ENCODE measurements at places on chromosomes 12 and 14.

DNA sequence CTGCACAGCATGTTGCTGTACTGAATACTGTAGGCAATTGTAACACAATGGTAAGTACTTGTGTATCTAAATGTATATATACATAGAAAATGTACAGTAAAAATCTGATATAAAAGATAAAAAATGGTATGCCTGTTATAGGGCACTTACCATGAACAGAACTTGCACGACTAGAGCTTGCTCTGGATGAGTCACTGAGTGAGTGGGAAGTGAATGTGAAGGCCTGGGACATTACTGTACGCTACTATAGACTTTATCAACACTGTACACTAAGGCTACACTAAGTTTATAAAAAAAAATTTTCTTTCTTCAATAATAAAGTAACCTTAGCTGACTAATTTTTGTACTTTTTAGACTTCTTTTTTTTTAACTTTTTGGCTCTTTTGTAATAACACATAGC, 24.2 kb upstream of the NEDD1 start:
- DNase-seq: no peak

DNA sequence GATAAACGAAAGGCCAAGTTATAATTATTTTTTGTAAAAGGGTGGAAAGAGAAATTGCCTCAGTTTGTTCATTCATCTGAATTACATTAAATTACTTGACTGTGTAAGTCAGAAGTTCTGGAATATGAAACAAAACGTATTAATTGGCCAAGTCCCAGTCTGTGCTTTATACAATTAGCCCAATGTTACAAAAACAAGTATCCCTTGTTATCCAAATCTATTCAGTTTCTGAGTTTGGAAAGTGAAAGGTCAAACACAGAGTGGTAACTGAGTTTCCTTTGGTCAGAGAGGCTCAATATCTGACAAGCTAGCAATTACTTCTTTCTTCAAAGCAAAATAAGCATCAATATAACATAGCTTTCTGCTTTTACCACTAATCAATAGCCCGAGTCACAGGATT, 62.6 kb downstream of the SPPL3 start:
- no peak for DNase-seq

DNA sequence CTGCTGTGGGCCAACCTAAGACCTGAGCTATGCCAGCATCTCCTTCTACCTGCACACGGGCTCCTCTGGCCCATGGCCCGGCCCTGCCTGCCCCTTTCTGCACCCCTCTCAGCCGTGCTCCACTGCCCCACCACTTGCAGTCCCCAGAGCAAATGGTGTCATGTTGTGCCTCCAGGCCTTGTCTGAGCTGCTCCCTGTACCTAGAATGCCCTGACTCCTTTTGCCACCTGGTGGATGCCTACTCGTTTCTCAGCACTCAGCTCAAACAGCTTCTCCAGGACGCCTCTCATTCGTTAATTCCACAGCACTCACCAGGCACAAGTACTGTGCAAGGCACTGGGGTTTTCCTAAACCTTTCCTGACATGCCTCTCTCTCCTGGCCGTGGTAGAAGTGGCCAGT, 63.2 kb upstream of the PNMA1 start:
- no peak for DNase-seq

DNA sequence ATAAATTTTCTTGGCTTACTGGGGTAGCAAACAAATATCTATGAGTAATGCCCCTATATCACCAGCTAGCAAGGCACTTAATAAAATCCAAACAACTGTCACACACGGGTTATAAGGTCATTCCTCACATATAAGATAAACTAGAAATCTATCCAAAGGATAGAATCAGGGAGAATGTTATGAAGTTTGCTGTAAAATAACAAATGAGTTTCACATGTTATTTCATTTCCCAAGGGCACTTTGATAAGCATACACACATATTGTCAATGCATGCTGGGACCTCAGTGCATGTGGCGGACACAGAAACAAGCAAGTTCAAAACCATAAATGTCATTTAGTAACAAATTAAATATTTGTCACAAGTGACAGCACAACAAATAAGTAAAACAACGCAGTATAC, 429.4 kb downstream of the GXYLT1 start:
- no peak for DNase-seq

DNA sequence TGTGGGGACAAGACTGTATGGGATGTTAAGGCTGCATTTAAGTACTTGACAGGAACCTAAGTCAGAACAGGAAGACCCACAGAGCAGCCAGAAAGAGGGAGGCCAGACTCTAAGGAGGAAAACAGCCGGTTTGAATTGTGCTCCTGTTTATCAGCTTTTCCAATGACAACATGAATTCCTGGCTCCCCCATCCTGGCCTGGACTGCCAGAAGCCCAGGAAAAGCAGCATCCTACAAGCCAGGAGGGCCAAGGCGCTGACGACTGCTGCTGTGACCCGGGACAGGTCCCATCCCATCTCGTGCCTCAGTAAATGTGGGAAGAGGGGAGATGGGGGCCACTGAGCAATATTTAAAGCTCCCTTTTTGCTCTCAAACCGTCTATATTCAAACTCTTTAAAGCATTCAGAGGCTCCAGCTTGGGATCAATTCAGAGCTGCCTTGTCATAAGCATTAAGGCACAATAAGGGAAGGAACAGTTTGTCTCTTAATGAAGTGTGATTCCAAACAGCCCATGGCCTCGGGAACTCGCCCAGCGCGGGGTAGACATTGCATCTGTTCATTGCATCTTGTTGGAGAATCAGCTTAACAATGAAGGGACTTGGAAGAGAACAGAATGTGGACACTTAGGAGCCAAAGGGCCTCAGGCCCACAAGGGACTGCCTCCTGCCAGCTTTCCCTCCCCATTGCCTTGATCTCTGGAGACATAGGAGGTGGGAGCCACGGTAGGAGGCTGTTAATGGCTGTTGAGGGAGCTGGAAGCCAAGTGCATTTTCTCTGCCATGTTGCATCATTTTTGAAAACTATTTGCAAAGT, 49.6 kb downstream of the CMKLR1 start:
- DNase-seq: no peak

DNA sequence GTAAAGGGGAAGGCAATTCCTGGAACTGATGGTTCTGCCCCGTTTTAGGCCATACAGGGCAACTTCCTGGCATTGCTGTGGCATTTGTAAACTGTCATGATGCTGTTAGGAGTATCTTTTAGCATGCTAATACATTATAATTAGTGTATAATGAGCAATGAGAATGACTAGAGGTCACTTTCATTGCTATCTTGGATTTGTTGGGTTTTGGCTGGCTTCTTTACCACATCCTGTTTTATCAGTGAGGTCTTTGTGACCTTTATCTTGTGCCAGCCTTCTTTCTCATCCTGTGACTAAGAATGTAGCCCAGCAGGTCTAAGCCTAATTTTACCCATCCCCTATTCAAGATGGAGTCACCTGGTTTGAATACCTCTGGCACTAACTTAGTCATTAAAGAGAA, 51.2 kb downstream of the TESPA1 start:
- DNase-seq: no peak

DNA sequence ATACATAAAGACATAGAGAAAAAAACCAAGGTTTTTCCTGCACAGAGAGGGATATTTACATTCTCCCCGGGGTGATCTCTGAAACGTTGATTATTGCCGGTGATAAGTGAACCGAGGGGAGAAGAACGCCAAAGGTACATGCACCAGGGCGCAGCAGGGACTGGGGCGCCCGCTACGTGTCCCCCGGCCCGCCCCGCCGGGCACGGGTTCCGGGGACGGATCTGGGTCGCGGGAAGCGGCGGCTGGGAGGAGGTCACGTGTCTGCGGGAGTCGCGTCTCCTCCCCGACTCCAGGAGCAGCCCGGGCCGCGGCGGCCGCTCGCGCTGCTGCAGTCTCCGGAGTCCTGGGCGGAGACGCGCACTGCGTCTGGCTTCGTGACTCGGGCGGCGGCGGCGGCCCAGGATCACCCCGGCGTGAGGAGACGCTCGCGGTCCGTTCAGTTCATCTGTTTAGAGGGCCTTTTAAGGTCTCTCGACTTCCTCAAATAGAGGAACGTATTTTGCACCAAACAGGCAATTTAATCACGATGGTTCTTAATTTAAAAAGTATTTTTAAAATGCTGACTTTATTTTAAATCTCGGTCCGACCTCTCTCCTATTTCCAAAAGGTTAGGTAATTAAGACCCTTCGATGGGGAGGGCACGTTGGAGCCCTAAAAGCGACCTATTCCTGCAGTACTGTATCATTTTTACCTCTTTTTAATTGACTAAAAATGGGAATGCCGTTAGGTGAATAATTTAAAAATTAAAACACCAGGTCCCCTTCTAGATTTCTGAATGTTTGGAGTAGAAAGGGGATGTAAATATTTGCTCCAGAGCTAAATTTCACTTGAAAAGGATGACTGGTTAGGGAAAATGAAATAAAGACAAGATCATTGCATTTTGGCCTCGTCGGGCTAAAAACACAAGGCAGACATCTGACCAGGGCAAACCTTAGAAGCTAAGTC, 1.8 kb upstream of the BHLHE41 start:
- DNase-seq: peak; percentile 32

DNA sequence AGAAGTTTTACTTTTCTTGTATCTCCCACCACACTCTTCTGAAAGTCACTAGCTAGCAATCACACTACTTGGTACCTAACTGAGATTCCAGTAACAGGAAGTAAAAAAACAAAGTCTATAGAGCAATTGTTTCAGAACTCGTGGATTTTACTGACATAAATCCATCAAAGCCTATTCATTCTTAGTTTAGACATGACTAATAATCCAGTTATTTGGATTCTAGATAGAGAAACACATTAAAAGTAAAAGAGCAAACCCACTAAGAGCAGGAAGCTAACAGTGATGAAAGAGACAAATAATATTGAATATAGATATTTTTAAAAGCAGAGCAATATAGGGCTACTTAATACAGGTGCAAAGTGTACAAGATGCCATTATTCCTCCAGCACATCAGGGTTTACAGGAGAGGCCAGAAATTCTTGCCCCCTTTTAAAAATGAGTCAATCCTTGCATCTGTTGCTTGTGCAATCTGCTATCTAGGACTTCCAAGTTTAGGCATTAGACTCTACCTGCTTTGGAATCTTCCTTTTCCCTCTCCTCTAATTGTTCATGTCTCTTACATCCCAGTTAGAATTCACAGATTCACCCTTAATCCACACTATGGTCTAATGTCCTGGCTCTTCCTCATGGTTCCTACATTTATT, 6.0 kb downstream of the HEATR5A start:
- DNase-seq: no peak

- DNase-seq: peak; percentile 40
Observed at GRCh38 chr12:6069437-6070093, 54.9 kb downstream of the VWF start.

DNA sequence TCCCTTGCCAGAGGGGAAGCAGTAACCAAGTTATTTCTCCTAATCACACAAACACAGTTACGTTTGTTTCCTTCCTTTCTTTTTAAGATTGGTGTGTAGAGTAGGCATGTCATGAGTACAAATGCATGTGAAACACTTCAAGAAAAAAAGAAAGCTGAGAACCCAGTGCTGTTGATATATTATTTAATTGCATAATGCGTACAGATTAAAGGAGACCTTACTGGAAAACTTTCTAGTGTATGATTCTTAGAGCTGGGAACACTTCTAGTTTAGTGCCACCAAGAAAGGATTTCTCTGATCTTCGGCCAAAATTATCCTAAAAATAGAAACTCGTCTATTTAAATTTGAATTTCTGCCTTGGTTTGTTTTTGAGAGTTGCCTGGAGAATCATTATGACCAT, 365.5 kb downstream of the CCDC91 start:
- DNase-seq: no peak

DNA sequence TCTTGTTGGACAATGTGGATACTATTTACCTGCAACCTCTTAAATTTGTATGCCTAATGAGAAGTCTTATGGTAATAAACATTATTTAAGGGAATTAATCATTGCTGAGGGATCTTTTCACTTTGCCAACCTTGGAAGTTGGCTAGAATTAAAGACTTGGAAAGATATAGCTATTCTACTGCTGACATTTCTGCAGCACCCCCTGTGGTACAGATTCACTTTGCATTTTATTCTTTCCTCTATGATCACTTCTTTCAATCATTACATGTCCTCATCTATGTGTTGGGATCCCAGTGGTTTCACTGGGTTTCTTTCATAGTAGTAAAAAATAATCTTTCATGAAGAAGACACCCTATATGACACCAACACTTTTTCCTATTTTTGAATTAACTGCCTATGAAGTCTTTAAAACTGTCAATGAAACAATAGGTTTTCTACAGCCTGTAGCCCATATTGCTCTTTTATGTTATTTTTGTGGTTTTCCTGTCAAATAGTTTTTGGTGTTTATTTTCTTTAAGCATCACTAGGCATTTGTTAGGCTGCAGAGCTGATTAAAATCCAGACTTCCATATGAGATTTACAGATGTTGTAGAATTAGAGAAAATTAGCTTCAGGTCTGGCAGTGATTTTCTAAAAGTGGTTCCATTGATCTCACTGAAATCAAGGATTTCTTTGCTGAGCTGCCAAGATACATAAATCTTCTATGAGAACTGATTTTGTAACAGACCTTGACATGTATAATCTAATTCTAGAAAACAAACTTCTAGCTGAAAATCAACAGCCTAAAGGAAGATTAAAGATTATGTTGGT, 256.1 kb downstream of the NAV3 start:
- no peak for DNase-seq

DNA sequence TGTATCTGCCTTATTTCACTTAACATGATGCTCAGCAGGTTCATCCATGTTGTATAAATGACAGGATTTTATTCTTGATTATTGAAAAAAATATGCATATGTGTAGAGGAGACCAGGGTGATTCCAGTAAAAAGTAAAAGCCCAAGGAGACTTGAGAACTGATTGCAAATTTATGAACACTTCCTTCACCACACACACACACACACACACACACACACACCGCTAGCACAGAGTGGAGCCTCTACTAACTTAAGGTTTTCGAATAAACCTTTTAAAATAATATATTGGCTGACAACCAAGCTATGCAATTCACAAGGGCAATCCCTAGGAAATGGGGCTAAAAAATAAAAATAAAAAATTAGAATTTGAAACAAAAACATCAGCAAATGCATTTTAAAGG, 8.3 kb upstream of the KLRK1 start:
- no peak for DNase-seq

GRCh38 chr12:48917857-48918537, 7.3 kb downstream of the FKBP11 start:
- no peak for DNase-seq

DNA sequence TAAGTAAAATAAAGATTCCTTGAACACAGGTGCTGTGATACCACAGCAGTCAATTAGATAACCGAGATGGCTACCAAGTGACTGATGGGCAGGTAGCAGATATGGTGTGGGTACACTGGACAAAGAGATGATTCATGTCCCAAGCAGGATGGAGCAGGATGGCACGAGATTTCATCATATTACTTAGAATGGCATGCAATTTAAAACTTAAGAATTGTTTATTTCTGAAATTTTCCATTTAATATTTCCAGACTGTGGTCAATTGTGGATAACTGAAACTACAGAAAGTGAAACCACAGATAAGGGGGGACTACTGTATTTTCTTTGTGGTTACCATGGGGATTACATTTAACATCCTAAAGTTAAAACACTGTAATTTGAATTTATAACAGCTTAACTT, 7.5 kb upstream of the ZFP36L1 start:
- DNase-seq: no peak

Measured in stimulated activated CD4-positive, alpha-beta T cell treated with anti-CD3 and anti-CD28 coated beads, Interleukin-1b, Interleukin-23, amount 100 ng/mL, for 48 hours (primary cell).